NCI-H187 treated with DMSO at 0.1 percent for 48 hours (cell line): ENCODE measurements at places on chromosomes 2 and 18.

- no peak for DNase-seq
Observed at GRCh38 chr2:44951714-44952113, 10.2 kb downstream of the SIX3 start.

GRCh38 chr2:34099377-34099776 lies 500.3 kb upstream of the FAM98A start:
- no peak for DNase-seq

DNA sequence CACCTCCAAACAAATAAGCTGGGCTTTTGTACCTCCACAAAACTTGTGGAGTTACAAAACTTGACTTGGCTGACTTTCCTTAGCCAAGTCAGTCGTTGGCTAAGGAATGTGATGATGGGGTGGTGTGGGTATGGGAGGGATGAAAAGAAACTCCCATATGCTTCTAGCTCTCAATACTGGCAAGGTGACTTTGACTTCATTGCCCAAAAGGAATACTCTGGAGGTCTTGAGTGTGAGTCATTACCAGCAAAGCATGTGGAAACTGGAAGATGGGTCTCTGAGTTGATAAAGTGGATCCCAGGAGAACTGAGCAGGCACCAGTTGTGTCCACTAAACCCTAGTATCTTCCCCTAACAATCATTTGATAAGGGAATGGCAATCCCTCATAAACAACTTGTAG lies 226.7 kb downstream of the GULP1 start:
- no peak for DNase-seq

- no peak for DNase-seq
Observed at GRCh38 chr18:46294318-46294717, 190.1 kb downstream of the HAUS1 start.

- DNase-seq = no peak
Observed at GRCh38 chr2:181459621-181460021, 2.4 kb downstream of the ITGA4 start.
